ENCODE measurements at places on chromosomes 1 and 21. TPM values are rescaled to one million over a fixed set of nuclear protein-coding genes. Genes with fewer than 3 reads are reported as not detected.
A peak's percentile ranks its signal among the peaks of the same experiment; 100 is the strongest.

KCNJ10 gene
- 0.13 TPM for total RNA-seq

OR2T27 gene
- not detected for total RNA-seq

CLDN19 gene
- not detected for total RNA-seq

GRCh38 chr1:81044708-81045107 lies 756.0 kb upstream of the ADGRL2 start:
- no peak for DNase-seq

DNA sequence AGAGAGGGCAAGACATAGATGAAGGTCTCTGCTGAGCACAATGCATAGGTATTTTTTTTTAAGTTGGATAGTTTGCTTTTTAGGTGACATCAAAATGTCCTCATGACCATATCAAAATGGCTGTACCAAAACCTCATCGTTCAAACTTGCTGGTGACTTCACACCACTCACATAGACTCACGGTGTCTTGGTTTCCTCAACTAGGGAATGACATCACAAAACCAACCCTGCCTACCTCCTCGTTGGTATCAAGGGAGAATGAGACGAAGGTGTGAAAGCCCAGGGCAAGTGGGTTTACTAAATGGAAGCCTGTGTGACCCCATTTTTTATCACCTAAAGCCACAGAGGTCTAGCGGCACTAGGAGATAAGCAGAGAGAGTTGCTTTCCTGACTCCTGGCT lies 1.6 kb downstream of the PIGR start:
- DNase-seq = peak; percentile 54

GRCh38 chr1:100387209-100387608 lies 34.9 kb downstream of the CDC14A start:
- DNase-seq = no peak

DNA sequence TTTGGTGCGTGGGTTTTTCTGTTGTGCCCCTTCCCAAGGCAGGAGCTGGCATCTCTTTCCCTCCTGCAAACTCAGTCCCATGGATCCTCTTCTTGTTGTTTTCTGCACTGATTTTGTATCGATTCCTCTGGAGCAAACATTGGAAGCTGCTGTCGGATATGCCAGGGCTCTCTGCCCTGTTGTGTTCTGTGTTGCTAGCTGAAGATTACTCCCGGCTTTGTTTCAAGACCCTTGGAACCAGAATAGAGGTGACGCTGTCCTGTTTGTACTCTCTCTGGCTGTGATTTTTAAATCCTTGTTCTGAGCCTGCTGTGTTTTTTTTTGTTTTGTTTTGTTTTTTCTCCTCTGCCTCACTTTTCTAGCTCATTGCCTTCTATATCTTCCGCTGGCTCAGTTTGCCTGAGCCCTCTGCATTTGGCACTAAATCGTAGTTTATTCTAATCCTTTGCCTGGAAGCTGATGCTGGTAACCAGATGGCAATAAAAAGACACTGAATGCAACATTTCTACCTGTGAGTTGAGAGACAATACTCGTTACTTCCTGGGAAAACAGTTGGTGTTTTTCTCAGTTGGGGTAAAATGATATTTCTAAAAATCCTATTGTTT lies 67.0 kb downstream of the BACH1 start:
- DNase-seq = no peak

All from CD8-positive, alpha-beta memory T cell (primary cell).